ENCODE measurements at places on chromosomes 2 and 18.

DNA sequence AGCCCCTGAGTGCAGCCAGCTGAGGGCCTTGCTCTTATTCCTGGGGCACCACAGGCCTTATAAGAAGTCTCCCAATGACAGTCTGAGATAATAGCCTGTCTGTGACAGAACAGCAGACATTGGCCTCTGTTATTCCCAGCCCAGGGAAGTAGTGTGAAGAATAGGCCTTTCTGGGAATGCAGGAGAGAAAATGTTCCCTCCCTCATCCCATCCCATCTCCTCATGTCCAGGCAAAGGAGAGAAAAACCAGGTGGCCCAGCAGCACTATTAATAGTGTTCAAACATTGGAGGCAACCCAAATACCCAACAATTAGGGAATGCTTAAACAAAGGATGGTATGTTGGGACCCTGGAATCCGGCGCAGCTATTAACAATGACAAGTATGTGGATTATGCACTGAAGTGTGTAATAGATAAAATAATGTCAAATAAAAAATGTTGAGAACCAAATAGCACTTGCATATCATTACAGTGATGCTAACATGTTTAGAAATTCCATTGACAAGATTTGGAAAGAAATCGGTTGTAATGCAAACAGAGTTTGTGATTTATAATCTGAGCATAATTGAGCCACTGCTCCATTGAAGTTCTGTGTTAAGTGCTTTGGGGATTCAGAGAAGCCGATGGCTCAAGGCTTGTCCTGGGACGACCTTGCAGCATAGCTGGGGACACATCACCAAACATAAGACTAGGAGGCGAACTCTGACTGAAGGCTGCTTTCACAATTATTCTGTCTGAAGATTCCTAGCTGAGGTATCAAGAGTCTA, 69.3 kb downstream of the LBH start:
- DNase-seq, result no peak

- no peak for DNase-seq
Observed at GRCh38 chr18:41923446-41923845, 31.6 kb upstream of the PIK3C3 start.

GRCh38 chr18:31143025-31143424, 19.6 kb downstream of the DSC1 start:
- DNase-seq, result no peak

GRCh38 chr2:96354492-96354891, 18.9 kb downstream of the NCAPH start:
- no peak for DNase-seq

DNA sequence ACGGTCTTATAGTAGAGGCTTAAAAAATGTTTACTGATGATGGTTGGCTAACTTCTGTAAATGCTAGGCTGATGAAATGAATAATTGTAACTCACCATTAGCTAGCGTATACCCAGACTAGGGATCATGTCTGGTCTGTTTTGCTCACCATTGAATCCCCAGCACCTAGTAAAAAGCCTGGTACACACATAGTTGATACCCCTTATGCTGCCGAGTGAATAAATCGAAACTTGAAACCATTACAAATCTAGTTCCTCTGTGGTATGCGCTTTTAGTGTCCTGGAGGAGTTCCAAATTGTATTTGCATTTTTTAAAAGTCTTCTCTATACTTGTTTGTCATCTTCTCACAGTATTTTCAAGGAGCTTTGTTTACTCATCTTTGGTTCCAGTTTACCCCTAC, 1.3 kb downstream of the TAF1B start:
- DNase-seq, result no peak

- DNase-seq, result no peak
Observed at GRCh38 chr2:42957109-42957860, 164.9 kb upstream of the HAAO start.

DNA sequence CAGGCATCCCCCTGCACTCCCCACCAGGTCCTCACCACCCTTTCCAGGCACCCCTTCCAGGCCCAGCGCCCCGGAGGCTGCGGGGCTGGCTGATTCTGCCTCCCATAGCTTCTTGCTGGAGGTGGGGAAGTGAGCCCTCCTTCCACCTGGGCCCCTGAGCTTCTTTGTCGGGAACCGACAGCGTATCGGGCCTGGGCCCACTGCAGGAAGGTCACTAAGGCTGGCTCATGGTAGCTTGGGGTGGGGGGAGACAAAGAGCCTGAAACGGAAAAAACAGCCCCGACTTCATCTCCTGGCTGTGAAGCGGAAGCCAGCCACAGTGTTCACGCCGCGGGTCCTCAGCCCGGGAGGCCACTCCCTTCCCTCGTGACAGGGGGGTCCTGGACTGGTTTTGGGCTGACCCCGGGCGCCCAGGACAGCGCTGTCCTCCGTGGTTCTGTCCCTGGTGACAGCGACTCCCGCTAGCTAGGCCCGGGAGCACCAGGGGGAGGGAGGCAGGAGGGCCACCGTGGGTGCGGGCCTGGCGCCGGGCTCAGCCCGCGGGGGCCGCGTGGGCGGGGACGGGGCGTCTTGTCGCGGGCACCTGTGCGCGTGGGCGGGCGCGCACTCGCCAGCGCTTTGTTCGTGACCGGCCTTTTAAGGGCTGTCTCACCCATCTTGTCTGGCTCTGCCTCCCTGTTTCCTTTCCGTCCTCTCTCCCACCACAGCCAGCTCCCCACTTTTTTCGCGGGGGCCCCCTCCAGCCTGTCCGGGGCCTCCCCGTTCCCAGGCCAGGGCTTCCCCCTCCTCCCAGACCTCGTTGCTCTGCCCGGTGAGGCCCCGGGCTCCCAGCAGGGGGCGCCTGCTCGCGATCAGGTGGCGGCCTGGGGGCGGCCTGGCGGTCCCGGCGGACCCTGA, 64.9 kb downstream of the DNMT3A start:
- peak; percentile 51 for DNase-seq

DNA sequence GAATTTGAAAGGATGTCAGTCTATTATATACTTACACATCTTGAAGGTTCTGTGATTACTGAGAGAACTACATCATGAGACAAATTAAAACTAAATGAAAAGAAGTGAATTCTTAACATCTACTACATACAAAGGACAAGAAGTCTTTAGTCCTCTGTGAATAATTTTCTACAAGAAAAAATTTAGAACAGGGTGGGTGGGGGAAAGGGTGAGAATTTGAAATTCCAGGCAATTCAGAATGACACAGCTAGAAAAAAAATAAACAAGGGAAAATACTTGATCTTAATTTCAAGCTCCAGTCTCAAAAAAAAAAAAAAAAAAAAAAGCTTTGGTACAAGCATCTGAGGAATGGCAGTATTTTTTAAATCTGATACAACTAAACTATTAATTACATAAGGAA, 15.5 kb downstream of the CUL3 start:
- no peak for DNase-seq

DNA sequence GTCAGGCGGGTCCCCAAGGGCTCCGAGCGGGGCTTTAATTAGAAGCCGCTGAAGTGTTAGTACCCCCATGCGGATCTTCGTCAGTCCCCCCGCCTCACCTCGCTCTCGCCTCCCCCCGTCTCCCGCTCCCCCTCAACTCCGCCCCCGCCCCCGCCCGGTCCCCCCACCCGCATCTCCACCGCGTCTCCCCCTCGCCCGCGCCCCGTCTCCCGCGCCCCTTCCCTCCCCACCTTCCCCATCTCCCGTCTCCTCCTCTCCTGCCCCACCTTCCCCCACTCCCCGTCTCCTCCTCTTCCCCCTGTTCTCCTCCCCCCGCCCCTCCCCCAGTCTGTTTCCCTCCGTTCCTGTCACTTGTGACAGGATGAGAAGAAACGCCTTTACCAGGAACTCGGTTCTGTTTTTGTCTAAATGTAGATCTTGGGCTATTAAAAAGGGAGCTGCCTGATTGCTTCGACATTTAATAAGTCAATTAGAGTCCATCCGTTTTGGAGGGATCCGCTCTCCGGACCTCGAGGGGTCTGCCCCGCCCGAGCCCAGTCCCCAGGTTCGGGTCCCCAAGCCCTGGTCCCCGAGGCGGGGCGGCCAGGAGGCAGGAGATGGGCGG, 969 bp upstream of the ALKAL2 start:
- DNase-seq, result no peak

- no peak for DNase-seq
Observed at GRCh38 chr2:215791481-215791937, 221.8 kb downstream of the MREG start.

GRCh38 chr2:191303140-191304005, 58.2 kb downstream of the MYO1B start:
- DNase-seq, result no peak

DNA sequence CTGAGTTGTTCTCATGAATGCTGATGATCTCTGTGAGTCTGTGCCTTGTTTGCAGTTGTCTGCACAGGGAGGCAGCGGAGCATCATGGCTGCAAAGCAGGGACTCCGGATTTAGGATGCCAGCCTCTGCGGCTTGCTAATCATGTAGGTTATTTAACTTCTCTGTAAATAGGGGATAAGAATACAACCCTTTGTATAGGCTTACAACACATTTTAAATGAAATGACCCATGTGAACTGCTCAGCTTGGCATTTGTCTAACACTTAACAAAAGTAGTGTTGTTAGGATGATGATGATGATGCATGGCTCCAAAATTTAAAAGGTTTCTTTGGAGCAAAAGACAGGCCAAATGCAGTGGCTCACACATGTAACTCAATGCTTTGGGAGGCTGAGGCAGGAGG, 19.4 kb downstream of the DYTN start:
- no peak for DNase-seq

GRCh38 chr2:48799601-48800000, 44.1 kb upstream of the LHCGR start:
- DNase-seq, result no peak

- DNase-seq, result no peak
Observed at GRCh38 chr2:46363535-46364170, 66.4 kb downstream of the EPAS1 start.

DNA sequence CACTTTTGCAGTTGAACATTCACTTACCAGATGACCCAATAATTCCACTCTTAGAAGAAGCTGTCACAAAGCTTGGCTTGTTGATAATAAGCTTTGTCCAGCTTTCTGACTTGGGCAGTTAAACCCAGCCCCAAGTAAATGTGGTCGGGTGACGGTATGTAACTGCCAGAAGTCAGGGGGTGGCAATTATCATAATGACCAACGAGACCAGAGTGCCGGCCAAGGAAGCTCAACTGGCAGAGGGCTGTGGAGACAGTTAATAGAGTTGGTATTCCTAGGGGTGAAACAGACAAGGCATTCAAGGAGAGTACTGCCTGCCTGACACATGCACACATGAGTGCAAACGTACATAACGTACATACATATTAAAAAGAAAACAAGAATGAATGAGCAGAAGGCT, 116.7 kb downstream of the EIPR1 start:
- DNase-seq, result no peak

DNA sequence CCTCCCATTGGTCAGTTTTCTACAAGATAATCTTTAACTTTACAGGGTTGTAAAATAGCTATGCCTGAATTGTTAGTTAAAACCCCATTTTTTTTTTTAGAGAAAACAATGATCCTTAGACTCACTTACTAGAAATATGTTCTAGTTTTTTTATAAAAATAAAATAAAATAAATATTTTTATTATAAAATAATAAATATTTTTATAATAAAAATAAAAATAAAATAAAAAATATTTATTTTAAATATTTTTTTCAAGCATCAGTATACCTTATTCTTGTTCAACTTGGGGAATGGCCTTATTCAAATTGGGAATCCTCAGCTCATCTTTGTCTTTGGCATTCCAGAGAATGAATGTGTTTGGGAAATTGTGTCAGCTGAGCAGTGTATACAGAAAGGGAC, 20.8 kb upstream of the IL1RL1 start:
- no peak for DNase-seq

GRCh38 chr2:240252872-240253511, 112.5 kb upstream of the OTOS start:
- DNase-seq, result no peak

GRCh38 chr18:52341608-52342381, 1.8 kb downstream of the DCC start:
- no peak for DNase-seq
